ENCODE measurements at places on chromosomes 12 and 14.

GRCh38 chr12:2820432-2820831, 8.0 kb downstream of the ITFG2 start:
- no peak for DNase-seq

DNA sequence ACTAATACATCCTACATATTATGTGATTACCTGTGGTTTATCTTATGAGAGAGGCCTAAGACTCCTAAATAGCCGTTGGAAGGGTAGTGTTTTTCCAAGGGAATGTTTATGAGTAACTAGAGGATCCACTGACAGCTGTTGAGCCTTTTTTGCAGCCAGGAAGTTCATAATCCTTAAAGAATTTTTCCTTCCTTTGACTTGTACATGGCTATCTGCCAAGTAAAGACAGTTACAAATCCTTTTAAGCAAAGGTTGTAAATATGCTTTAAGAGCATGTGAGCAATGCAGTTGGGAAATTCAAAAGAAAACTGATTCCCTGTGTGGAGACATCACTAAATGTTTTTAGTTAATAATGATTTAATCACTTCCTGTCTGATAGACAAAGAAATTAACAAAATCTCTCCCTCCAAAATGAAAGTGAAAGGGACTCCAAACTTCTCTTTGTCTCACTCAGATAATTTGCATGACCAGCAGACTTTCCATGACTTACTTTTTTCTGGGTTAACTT, 333.8 kb downstream of the PDZRN4 start:
- DNase-seq, result no peak

DNA sequence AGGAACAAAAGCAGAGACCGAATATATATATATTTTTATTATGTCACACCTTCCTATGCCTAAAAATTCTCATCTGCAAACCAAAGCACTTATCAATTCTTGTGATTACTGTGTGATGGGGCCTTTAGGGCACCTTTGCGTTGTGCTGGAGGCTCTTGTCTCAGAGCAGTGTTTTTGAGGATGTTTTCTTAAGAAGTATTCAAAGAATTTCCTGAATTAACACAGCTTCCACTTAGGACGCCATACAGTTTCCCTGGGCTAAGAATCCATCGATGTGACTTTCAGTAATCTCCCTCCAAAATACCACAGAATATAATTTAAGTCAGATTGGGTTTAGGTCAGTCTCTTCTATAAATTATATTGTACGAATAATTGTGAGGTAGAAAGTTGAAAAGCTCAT, 22.0 kb upstream of the HIF1A start:
- no peak for DNase-seq

GRCh38 chr12:122836027-122836921, 1.0 kb downstream of the HIP1R start:
- no peak for DNase-seq

GRCh38 chr14:78107166-78107565, 63.0 kb upstream of the NRXN3 start:
- no peak for DNase-seq

DNA sequence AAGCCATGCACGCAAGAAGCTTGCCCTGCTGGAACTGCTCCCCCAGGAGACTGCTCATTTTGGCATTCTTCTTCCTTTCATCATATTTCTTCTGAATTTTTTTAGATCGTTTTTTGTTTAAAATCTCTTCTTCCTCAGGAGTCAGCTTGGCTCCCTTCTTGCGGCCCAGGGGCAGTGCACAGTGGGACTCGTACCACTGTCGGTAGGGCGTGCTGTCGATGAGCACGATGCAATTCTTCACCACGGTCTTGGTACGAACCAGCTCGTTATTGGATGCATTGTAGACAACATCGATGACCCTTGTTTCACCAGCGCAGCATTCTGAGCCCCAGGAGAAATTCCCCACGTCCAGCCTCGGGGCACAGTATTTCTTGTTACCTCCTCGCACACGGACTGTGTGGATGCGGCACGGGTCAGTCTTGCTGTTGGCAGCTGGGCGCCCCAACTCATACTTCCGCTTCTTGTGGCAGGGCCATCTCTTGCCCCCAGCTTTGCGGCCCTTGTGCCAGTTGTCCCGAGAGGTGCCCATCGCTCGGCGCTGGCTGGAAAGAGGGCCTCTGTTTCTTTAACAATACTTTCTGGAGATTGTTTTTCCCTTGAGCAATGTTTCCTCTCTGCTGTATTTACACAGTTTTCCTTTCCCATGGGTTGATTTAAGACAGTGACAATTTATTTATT, 452.4 kb downstream of the TMEM121 start:
- DNase-seq, result peak; percentile 67

- DNase-seq, result no peak
These were observed 7.4 kb upstream of the ELK3 start for GRCh38 chr12:96186607-96187301.

Measured in NCI-H1694 (cell line).